Osteocyte (in vitro differentiated cells): ENCODE measurements at places on chromosomes 2 and 18.

GRCh38 chr2:215983581-215984351, 29.6 kb downstream of the MREG start:
- no peak for DNase-seq

- DNase-seq = no peak
Observed at GRCh38 chr2:104378853-104379374, 475.0 kb upstream of the POU3F3 start.

DNA sequence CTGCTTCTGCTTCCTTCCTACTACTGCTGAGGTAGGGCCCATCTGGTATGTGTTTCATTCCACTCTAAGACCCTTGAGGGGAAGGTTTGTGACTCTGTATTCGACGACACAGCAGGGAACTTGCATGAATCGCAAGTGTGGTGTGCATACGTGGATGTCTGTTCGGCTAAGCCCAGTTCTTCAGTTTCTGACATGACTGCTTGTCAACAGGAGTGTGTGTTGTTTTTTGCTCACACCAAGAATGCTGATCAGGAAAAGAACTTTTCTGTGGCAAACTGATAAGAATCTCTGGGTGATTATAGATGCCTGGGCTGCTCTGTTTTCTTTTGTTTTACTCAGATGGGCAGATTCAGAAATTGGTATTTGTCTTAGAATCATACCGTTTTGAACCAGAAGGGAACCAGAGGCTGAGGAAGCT, 22.0 kb downstream of the TNFRSF11A start:
- DNase-seq = no peak

DNA sequence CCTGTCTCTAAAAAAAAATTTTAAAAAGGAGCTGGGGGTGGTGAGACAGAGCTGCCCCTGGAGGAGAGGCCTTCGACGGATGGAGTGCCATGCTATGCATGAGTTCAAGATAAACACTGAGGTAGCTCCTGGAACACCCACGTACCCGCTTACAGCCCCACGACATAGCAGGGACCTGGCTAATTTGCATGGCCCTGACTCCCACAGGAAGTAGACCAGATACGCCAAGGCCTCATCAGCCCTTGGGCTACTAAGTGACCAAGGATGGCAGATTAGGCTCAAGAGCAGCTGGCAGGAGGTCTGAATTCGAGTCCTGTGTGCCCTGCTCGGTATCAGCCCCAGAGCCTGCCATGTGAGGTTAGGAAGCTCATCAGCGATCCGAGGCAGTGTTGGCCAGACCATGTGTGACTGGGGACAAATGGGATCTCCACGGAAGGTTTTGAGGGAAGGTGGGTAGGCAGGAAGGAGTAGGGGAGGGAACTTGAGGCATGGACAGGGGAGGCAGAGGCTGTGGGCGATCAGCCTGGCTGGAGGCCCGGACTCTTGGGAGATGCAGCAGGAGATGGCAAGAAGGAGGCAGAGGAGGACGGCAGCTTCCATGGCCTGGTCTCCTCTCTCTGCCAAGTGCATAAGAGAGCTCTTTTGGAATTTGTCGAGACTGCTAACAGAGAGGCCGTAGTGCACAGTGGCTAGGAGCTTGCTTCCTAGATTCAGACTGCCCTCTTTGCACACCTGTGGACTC, 218.3 kb downstream of the GLI2 start:
- DNase-seq = no peak

DNA sequence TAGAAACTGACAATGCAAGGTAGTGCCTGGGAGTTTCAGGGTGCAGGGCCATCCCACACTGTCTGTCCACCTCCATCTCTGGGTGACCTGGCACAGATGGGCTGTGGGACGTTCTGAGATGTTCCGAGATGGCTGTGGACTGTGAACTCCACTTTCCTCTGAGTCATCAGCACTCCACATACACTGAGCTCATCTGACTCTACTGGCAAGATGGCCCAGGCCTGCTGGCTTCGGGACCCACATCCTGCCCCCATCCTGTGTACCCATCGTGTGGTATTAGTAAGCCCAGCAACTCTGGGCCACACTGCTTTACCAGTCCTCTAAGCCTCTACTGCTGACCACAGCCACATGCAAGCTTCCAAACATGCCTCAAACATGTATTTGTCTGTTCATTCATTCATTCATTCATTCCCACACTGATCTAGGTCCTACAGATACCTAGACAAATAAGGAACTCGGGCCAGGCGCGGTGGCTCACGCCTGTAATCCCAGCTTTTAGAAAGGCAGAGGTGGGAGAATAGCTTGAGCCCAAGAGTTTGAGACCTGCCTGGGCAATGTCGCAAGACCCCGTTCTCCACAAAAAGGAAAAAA, 124.8 kb upstream of the CXCR4 start:
- DNase-seq = no peak

- no peak for DNase-seq
Observed at GRCh38 chr18:46588971-46589660, 67.9 kb downstream of the LOXHD1 start.

DNA sequence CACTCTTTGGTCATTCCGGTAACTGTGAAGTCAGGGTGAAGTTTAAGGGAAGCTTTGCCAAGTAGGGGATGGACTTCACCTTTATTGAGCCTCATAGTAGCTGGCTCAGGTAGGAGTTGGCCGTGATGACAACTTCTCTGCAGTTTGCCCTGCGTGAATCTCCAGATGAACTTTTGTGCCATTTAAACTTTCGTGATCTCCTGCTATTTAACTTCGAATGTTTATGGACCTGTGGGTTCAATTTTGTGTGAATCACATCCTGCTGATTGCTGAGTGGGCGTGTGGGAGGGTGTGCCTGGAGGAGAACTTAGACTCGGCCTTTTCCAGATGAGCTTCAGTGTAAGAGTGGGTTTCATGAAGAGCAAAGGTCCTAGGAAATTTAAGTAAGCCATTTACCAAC, 4.2 kb downstream of the UGT1A1 start:
- no peak for DNase-seq

GRCh38 chr2:121118951-121119350, 166.1 kb downstream of the TFCP2L1 start:
- DNase-seq = no peak

- DNase-seq = no peak
Observed at GRCh38 chr18:30469091-30469490, 573.5 kb downstream of the DSC3 start.

- DNase-seq = no peak
Observed at GRCh38 chr18:2406544-2406943, 164.8 kb downstream of the METTL4 start.

- DNase-seq = no peak
Observed at GRCh38 chr2:88187038-88187676, 17.0 kb downstream of the THNSL2 start.

DNA sequence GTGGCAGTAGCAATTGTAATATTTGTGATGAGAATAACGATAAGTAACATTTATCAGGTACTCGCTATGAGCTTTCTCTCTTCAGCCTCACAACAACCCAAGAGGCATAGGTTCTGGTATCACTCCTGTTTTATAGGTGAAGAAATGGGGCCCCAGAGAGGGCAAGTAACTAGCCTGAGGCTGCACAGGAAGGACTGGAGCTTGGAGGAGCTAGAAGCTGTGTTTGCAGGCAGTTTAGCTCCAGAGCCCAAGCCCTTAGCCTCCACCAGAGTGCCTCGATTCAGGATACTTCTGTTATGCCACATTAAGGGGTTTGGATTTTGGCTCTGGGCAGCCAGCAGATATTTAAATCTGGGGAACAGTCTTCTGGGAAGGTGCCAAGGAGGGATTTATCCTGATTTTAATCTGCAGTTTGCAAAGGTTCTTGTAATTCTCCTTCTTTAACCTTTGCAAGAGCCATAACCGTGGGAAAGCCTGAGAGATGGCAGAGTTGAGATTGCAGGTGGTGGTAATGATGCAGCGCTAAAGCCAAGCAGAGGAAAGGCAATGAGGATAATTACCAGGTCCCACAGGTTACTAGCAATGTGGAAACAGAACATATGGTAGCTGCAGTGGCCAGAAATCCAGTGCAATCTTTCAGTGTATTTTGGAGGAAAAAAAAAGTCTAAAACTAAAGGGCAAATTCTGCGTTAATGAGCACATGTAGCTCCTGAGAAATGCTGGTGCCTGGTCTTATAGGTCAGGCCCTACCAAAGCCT, 9.1 kb downstream of the MOCOS start:
- no peak for DNase-seq

DNA sequence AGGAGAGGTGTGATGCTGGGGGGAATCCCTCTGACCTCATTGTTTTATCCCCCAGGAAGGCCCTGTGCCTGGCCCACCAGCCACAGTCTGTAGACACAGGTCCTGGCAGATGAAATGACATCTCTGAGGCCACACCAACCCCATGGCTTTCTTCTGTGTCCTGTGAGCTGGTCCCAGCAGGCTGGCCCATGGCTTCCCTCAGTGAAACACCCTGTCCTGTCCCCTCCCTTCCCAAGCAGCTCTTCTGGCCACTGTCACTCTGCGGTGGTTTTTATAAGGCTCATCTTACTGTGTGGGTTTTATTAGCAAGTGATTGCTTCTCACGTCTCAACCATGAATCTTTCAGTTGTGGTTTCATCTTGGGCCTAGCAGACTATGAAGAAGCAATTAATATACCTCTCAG, 102.8 kb upstream of the STPG4 start:
- DNase-seq = no peak

DNA sequence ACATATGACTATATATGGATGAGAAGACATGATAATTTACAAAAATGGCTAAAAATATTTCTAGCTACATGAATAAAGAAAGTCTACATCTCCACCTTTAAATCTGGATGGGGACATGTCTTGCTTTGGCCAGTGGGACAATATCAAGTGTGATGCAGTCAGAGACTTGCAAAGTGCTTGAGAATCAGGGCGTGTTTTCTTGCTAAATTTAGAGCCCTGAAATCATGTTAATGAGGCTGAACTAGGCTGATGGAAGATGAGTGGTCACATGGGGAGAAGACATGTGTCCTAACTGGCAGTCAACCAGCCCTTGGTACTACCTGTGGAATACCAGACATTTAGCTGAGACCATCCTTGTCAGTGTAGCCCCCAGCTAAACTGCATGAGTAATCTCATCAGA, 278.5 kb upstream of the RGPD4 start:
- DNase-seq = no peak

- DNase-seq = no peak
Observed at GRCh38 chr2:1567556-1568344, 154.5 kb downstream of the TPO start.

DNA sequence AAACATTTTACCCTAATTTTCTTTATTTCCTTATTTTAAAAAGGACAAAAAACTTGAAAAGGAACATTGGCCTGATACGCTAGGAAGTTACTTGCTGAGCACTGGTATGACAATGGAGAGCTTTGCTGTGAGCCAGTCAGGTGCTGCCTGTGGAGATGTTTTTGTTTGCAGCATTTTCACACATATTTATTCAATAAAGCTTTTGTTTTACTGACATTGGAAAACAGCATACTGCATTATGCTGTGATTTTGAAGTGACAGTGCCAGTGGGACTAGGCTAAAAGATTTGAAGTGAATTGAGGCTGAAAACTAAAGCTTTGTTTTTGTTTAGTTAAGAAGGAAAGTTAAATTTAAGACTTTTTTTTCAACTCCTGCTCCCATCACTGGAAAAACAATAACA, 470.7 kb upstream of the ZEB2 start:
- no peak for DNase-seq

- DNase-seq = no peak
Observed at GRCh38 chr2:100924520-100925451, 77.3 kb upstream of the RPL31 start.

DNA sequence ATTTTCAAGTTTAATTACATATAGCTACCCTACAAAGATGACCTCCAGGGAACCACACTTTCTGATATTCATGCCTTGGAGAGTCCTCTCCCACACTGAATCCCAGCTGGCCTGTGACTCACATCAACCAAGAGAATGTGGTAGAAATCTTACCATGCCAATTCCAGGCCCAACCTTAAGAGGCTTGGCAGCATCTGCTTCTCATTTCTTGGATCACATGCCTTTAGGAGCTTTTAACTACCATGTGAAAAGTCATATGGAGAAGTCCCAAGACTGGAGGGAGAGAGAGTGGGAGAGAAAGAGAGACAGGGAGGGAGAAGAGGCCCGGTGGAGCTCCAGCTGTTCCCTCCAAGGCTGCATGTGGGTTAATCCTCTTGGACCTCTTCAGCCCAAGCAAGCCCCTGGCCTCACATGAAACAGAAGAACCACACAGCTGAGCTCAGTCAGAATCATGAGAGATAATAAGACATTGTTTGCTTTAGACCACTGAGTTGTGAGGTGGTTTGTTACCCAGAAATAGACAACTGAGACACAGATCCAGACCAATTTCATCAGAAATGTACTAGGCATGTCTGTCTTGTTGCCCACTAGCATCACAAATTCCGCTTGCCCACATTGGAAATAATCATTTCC, 190.7 kb downstream of the MTCL1 start:
- DNase-seq = peak; percentile 51

- no peak for DNase-seq
Observed at GRCh38 chr2:37869771-37870170, 55.3 kb upstream of the RMDN2 start.

GRCh38 chr2:158999458-158999857, 31.0 kb downstream of the TANC1 start:
- DNase-seq = no peak

- no peak for DNase-seq
Observed at GRCh38 chr18:55286257-55286825, 301.7 kb downstream of the TCF4 start.

DNA sequence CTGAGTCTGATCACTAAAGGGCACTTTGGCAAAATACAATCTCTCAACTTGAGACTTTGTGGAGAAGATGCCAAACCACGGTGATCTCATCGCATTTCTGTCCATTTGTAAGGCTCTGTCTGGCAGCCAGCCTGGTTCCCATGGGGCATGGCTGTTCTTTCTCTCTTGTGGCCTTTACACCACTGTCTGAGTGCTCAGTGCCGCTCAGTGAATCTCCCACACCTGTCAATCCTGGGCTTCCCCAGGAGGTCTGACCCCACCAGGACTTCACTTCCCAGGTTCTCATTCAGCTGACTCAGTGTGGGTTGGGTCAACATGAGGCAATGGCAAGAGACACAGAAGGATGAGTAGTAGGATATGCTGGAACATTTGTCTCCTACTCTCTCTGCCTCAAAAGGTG, 96.8 kb upstream of the TRIB2 start:
- DNase-seq = no peak
